Inflammatory macrophage treated with lipopolysaccharide for 4 hours (primary cell): ENCODE measurements at places on chromosomes 3 and 15.

- DNase-seq, result no peak
Measured at GRCh38 chr15:62465173-62465572, 300.1 kb upstream of the C2CD4B start.

GRCh38 chr15:29825227-29825626 lies 3.0 kb upstream of the TJP1 start:
- DNase-seq, result peak; percentile 3

DNA sequence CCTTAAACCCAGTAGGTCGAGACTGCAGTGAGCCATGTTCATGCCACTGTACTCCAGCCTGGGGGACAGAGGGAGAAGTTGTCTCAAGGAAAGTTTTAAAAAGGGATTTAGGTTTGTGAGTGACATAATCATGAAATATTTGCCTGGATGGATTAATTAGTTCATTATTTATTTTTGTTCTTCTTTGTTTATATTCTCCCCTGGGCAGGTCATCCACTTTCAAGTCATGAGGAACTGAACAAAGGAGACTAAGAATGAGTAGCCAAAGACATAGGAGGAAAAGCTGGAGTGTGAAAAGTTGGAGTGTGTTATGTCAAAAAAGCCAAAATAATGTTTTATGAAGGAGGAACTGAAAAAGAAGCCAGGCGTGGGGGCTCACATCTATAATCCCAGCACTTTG lies 17.7 kb upstream of the PCCB start:
- DNase-seq, result no peak

GRCh38 chr3:161265916-161266571 lies 44.9 kb downstream of the NMD3 start:
- DNase-seq, result no peak

DNA sequence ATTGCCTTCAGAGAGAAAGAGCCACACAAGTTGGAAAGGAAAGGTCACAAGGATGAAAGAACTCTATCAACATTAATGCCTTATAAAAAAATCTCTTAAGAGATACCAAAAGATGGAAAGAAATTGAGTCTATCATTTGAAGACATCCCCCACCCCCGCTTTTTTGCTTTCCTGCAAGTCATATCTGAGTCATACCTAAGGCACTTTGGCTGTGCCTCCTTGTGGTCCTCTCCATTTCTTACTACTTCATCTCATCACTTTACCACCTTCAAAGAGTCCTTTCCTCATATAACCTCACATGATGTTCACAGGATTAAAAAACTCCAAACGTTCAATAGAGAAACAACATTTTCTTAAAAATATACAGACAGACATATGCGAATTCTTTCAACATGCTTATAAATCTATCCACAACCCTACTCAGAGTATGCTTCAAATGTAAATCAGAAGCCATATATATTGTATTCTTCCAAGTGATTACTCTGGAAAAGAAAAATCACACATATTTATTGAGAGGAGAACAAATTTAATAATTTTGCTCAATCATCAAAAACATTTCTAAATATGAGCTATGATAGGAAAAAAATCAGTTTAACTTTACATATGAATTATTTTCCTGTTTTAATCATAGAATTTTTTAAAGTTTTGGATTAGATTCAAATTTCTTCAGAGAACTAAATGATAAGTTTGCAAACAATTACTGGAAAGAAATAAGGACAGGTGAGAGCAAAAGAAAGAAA lies 1003.9 kb upstream of the CFAP20DC start:
- no peak for DNase-seq

DNA sequence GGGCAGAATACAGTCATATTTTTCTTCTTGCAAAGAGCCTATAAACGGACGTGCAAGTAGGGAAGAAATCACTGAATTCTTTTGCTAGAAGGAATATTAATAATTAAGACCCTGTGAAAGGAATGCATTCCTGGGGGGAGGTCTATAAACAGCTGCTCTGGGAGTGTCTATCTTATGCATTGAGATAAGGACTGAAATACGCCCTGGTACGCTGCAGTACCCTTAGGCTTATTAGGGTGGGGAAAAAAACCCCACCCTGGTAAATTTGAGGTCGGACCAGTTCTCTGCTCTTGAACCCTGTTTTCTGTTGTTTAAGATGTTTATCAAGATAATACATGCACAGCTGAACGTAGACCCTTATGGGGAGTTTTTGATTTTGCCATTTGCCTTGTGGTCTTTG lies 100.0 kb upstream of the KBTBD8 start:
- no peak for DNase-seq

GRCh38 chr3:181694805-181695660 lies 16.7 kb upstream of the SOX2 start:
- no peak for DNase-seq

DNA sequence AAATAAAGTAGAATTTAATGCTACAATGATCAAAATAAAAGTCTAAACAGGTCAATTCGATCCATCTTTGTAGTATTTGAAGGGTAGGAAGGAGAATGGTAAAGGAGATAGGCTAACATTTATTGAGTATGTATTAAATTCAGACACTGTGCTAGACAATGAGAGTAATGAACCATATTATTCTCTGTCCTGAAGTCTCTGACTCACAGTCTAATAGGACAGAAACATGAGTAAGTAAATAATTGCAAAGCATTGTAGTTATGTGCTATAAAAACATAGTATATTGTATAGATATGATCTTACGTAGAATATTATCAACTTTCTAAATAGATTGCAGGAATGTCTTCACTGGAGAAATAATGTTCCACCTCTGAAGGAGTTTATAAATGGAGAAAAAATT lies 64.5 kb downstream of the MDFIC2 start:
- no peak for DNase-seq

GRCh38 chr15:82312586-82313349 lies 36.5 kb downstream of the GOLGA6L10 start:
- DNase-seq, result no peak

- no peak for DNase-seq
Measured at GRCh38 chr3:9251055-9251786, 1.8 kb upstream of the SRGAP3 start.

GRCh38 chr3:78912259-78912658 lies 855.5 kb downstream of the ROBO1 start:
- DNase-seq, result no peak

GRCh38 chr3:182370949-182371348 lies 422.4 kb upstream of the ATP11B start:
- no peak for DNase-seq

GRCh38 chr3:114331710-114332109 lies 37.9 kb downstream of the TIGIT start:
- DNase-seq, result no peak

DNA sequence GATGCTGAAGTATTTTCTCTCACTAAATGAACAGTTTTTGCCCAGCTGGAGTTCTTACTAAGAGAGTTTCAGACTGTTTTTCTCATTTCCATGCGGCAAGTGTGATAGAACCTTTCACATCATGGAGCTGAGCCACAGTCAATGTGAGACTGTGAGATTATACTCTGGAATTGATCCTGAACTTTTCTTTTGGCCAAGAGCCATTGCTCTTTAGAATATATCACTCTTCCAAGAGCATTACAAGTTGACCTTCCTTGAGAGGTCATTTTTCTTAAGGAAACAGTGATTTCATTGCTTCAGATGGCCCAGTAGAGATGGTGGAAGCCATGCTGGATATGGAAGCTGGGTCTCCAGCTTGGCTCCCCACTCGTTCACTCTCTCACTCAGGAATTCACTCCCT lies 212.9 kb upstream of the UMPS start:
- no peak for DNase-seq

DNA sequence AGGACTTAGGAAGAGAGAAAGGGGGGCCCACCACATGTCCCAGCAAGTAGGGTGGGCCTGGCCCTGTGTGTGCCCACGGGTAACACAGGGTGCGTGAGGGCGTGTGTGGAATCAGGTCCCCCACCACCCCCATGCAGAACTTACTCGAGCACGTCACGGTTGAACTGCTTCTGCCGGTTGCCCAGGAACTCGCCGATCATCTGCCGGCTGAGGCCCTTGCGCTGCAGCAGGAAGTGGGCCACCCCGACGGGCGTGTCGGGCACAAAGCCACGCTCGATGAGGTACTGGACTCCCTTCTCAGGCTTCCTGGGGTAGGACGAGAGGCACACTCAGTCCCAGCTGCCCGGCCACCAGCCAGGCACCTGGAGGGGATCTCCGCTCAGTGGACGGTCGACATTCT lies 83.1 kb upstream of the RPL32 start:
- no peak for DNase-seq

GRCh38 chr3:185216607-185216958 lies 37.3 kb downstream of the EHHADH start:
- DNase-seq, result no peak

DNA sequence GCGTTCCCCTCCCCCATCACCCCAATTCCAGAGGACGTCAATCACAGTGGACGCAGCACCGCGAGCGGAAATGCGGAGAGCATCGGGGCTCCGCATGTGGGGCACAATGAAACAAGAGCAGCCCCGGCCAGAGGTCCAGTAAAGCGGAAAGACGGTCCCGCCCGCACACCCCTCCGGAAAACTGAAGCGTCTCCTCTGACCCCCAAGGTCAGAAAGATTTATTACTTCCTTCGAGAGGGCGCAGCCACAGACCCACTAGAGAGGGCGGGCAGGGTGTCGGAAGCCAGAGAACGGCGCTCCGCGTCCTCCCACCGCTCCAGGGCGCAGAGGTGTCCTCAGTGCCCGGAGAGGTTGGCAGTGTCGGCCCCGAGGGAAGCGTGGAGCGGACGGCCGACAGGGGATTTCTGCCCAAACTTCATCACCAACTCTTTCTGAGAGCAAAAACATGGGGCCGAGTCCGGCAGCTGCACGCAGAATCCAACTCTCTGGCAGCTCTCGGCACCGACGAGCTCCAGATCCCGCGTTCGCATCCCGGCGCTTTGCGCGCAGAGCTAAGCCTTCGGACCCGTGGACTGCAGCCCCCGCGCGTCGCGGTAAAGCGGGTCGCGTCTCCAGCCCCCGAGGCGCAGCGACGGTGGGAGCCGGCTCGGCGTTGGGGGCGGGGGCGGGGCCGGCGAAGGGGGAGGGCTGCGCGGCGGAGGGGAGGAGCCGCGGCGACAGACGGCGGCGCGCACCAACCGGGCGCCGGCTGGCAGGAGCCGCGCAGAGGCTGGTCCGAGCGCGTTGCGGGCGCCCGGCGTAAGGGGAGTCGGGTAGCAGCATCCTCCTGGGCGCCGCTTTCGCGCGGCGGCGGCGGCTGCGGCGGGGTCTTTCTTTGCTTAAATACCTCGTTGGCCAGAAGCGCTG lies at the start of gene CHST2:
CHST2 (plus strand) TSS at position 763 of the 906 bp plus-strand sequence. CDS start 1,046 bp downstream, outside the sequence.
- DNase-seq, result peak; percentile 78

DNA sequence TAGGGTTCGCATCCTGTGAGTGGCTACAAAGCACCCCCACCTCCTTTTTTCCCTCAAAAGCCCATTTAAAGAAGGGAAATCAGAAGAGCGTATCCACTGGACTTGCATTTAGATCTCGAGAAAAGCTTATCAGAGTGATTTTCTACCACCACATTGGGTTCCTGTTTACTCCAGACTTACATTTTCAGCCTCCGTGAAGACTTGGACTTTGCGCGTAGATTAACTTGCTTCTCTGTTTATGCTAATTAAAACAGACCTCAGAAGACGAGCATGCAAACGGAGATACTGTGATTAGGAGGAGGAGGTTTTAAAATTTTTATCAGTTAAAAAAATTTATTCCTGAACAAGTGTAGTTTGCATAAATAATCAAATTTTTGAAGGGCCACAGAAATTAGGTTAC lies 115.7 kb downstream of the AKAP13 start:
- DNase-seq, result no peak

GRCh38 chr3:13259831-13260230 lies 160.3 kb downstream of the NUP210 start:
- no peak for DNase-seq

DNA sequence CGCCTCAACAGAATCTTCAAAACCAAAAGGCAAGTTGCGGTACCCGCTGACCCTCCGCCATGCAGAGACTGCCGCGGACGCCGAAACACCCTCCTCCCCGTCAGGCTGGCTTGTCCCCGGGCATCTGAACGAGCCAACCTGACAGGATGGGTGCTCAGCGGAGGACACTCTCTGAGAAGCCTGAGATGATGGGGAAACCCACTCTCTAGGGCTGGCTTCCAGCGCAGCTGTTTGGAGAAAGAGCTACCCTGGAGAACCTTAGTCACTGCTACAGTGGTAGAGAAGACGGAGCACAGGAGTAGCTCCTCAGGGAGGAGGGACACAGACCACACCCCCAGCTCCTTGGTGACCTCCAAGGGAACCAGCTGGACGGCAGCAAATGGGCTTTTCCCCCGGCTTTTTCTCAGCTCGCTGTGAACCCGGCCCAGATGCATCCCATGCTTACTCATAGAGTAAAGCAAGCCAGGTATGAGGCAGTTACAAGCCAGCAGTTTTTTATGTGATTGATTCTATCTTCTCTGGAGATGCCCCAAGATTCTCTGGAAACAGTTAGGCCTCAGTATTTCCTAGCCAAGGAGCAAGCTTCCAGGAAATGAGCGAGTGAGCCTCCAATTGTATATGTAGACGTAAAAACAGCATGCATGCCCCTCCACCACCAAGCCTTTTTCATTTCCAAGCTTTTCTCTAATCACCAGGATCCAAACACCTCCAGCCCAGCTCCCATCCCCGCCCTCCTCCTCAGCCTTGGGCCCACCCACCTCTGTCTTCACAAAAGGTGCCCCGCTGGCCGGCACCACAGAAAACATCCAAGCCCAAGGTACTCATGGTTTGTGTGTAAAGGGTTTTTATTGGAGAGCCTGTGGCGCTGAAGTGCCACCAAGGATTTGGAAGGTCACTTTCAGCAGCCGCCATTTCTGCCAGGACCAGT lies 38.7 kb downstream of the FAM174B start:
- DNase-seq, result no peak

DNA sequence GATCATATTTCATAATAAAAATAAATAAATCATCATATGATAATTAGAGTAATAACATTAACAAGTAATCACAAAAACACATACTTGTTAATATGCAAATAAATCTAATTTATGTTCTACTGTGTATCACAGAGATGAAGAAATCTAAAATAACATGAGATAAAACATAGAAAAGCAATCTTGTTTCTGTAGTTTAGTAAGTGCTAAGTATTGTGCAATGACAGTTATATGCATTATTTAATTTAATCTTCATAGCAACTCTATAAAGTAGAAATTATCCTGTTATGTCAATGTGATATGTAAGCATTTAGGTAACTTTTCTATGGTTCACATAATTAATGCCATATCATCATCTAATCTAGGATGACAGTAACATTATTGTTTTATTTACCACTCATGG lies 108.2 kb upstream of the KCNMB2 start:
- DNase-seq, result no peak

- no peak for DNase-seq
Measured at GRCh38 chr15:48641416-48641815, 4.1 kb downstream of the FBN1 start.
